Activated naive CD4-positive, alpha-beta T cell treated with anti-CD3 and anti-CD28 coated beads, Interleukin-2, amount 50 U/mL, for 72 hours (primary cell): ENCODE measurements at places on chromosomes 4 and X. TPM values are rescaled to one million over a fixed set of nuclear protein-coding genes. Genes with fewer than 3 reads are reported as not detected.

RAB9B gene
- 0.95 TPM for total RNA-seq

GRCh38 chrX:151977009-151977408, 2.5 kb upstream of the GABRE start:
- no peak for DNase-seq

CXorf49 gene
- total RNA-seq = not detected

SMIM31 gene
- total RNA-seq = not detected

- no peak for DNase-seq
Observed at GRCh38 chr4:182404376-182404775, 161.2 kb downstream of the TENM3 start.

DNA sequence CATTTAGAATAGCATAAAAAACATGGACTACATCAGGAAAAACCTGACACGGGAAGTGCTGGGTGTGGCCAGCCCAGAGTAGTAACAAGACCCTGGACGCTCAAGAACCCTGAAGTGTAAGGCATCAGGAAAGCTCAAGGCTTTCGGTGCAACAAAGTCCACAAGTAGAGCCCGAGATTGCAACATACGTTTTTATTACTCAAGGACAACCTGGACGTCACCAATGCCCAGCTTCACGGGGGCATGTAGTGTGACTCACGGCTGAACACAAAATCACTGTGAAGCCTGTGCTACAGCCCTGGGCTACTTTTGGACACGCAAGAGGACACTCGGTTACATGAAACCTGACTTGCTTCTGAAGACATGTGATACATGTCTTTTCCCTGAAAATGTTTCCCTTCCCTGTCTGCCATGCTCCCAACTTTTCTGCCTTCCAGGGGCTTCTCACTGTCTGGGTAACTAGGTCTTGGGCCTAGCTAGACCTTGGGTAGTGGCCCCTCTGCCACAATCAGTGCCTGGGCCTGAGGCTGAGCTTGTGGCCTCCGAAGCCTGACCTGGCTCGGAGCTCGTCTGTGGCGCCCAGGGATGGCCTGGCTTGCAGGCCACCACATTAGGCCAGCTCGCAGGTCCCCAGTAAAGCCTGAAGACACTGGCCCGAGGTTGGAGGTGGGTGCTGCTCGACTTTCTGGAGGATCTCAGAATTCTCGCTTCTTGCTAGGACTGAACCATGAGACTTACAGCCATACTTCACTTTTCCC, 9.2 kb downstream of the IRAK1 start:
- no peak for DNase-seq

DNA sequence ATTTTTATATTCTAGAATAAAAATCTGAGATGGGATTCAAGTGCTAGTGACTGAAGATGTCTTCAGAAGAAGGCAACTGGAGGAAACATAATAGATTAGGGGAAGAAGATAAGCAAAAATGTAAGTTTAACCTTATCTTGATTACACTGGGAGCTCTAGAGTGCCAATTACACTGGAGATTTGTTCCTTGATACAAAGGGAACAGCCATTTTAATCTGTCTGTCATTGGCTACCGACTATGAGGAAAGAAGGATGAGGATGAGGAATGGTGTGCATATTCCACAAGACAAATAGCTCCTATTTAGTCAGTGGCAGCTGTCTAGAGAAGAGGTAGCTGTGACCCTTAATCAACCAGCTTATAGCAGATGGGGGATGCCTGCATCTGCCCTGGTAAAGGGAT, 1034.5 kb upstream of the IGFBP7 start:
- DNase-seq = no peak

DNA sequence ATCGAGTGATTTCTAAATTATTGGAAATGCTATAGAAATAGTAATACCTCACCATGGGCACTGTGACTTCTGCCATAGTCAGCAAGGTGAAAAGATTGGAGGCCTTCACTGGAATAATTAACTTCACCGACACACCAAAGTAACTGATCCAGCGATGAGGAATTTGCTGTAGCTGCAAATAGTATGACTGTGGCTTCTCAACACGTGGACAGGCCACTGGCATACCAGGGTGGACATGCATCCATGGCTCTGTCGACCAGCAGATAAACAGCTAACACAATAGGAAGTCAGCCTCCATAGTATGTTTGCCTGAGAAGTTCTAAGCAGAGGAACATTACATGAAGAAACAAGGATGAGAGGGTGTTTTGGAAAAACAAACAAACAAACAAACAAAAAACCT, 10.9 kb upstream of the FAT4 start:
- DNase-seq = no peak

DNA sequence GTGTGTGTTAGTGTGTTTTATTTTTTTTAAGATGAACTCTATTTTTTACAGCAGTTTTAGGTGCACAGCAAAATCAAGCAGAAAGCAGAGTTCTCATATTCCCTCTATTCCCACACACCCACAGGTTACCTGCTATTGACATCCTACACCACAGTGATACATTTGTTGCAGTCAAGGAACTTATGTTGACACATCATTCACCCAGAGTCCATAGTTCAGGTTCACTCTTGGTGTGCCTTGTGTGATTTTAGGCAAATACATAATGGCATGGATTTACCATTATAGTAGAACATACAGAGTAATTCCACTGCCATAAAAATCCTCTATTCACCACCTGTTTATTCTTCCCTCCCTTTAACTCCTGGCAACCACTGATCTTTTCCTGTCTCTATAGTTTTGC, 28.7 kb downstream of the DIAPH2 start:
- DNase-seq = no peak
